ENCODE measurements at places on chromosomes 4 and X. TPM values are rescaled to one million over a fixed set of nuclear protein-coding genes. Genes with fewer than 3 reads are reported as not detected.

DNA sequence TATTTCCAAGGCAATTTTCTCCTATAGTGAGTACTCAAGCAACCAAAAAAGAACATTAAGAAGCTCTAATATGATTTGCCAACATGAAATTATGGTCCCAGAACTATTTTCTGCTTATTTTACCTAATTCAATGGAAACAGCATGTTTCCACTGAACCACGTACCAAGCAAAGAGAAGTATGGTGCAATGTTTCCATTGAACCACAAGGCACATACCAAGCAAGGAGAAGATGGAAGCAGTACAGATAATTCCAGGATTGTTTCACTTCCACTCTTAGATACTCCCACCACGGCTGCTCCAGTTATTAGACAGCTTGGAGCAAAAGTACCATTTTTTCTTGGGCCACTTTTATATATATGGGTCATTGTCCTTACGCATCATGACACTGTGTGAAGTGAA is 164.9 kb downstream of the RNF150 start:
- no peak for DNase-seq

Gene MAMLD1
- 0.94 TPM for total RNA-seq

Gene SH3RF1
- total RNA-seq = 8.1 TPM

DNA sequence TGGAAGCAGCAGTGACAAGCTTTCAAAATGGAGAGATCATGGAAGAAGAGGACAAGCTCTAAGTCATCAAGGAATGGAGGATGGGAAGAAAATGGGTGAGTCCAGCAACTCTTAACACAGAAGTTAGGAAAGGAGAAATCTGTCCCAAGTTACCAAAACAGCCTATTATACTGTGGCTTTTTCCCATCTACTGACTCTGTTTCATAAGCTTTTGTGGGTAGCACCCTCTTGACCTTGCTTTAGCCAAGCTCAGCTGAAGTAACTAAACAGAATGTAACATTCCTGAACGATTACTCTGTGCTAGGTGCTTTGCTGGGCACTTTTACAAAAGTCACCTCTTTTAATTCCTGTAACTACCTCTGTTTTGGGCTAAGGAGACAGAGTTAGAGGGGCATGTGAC is 54.9 kb downstream of the MAP7D2 start:
- no peak for DNase-seq

DNA sequence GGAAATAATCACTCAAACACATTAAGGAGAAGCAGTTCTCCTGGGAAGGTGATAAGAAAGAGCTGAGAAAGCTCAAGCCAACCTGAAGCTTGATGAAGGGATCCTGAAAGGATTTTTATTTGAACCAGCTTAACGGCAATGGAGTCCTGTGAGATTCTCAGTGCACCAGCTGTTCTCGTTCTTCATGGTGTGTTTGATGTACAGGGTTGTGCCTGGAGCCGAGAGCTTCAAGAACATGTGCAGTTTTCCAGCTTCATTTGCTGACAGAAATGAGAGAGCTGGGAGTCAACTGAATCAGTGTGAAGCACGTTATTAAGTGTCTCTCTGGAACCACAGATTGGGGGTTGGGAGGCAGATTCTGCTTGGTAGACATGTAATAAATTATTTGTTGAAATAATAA is 115.7 kb downstream of the ANKRD50 start:
- DNase-seq = no peak

DNA sequence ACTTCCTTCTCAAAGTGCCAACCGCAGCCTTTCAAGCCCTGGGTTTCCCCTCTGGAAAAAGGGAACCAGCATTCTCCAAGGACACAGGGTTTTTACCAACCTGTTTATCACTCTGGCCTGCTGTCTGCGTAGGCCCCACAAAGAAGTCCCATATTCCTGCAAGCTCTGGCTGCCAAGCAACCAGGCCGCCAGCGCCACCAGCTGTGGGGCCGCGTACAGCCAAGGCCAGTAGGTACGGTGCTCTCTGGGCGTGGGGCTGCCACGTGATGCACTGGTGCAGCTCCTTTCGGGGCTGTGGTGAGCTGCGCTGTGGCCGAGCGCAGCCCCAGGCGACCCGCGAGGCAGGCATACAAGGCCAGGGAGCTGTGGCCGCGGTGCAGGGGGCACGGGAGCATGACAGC is 22.1 kb downstream of the LUZP4 start:
- DNase-seq = no peak

DNA sequence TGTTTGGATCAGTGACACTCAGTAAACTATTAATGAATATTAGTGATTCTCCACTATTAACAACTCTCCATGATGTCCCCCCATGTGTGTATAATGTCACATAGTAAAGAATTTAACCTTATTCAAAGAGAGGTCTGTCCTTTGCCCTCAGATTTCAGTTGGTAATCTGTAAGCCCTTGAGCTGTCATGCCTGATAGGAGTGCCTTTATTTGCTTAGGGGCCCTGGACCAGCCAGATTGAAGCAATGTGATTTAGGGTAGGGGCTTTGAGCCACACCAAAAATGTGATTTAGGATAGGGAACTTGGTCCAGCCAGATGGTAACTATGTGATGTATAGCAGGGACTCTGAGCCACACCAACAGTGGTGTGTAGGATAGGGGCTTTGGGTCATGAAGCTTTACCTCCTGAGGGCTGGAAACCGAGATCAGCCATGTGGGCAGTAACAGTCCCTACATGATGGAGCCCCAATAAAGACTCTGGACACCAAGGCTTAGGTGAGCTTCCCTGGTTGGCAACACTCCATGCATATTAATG is 44.3 kb upstream of the PAGE4 start:
- DNase-seq = no peak

DNA sequence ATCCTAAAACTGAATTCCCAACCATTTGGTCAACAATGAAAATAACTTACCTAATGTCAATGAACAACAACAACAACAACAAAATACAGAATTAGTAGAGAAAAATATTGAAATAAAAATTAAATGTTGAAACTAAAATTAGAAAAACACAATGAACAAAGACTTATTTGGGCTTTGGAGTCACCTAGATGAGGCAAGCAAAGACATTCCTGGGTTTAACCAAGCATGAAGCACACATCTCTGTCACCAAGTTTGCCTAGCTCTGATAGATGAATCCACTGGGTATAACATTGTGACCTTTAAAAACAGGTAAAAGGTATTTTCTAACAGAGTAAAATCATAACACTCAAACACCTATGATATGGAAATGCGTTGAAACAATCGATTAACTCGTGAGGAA is 13.2 kb upstream of the SYTL5 start:
- no peak for DNase-seq

DNA sequence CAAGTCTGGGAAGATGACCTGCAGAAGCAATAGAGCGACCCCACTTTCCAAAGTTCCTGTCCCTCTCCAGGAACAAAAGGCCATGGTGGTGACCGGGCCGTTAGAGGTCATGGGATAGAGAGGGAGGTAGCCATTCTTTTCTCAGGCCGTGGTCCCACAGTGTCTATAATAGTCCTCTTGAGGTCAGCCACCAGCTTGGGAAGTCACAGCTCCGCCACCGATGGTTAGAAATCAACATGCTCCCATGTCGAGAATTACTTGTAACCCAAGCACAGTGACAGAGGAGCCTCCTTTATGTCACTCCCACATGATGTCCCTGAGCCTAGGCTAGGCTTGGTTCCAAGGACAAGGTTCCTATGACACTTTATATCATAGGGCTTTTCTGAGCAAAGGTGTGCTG is 48.3 kb upstream of the CBR4 start:
- DNase-seq = no peak

DNA sequence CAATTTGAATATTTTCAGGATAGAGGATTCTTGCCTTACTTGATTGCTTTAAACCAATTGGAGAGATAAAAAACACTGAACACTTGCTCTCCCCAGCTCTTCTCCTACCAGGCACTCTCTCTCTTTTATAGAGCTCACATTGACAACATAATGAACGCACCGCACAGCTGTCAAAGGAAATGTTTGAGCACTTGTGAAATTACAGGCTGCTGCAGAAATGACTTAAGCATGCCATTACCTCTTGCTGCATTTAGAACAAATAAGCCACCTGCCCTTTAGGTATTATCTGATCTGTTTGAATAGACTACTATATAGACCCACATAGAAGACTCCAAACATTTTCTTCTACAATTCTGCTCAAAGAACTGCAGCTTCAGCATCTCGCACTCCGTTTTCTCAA is 227.7 kb downstream of the C4orf33 start:
- DNase-seq = no peak

DNA sequence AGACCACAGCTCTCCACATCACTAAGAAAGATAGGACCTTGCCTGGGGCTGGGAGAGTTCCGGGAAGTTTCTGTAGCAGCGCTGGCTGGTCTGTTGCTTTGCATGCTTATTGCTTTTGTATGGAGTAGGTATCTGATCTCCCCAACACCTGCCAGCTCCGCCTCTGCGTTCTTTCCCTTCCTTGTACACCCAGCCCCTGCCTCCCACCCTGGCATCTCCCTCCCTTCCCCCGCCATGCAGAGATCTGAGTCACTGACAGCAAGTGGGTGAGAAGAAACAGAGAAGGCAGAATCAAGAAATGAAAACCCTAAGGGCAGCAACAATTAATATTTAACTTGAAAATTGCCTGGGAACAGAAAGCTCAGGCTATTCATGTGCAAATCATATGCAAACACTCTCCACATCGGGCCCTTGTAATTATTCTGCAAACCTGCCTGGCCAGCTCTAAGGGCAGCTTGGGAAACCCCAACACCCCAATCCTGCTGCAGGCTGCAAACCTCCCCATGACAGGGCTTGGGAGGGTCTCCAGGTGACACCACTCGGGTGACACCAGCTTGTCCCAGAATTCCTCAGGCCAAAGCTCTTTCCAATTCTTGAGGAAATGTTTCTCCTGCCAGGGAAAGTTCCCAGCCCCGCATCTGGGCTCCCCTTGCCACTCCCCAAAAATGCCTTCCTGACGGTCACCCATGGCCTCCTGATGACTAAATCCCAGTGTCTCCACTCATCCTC is 257.2 kb downstream of the FBXW7 start:
- DNase-seq = peak; percentile 69

DNA sequence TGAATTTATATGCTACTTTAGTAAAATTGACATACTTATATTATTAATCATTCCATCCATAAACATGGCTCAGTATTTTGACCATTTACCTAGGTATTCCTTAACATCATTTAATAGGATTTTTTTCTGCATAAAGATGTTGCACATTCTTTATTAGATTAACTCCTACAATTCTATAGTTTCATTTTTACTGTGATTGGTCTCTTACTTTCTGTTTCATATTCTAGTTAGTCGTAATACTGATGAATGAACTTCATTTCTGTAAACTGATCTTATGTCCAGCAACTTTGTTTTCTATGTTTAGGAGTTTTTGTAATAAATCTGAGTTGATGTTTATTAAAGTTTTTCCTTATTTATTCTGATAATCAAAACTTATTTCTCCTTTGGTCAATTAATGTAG is 278.2 kb upstream of the CXXC4 start:
- DNase-seq = no peak

- DNase-seq = no peak
Observed at GRCh38 chr4:169159624-169160171, 111.1 kb downstream of the SH3RF1 start.

- DNase-seq = no peak
Observed at GRCh38 chr4:139682741-139683151, 17.1 kb downstream of the MGST2 start.

Gene HSFX2
- 2.0 TPM for total RNA-seq
